ENCODE measurements at places on chromosomes 12 and 14. TPM values are rescaled to one million over a fixed set of nuclear protein-coding genes. Genes with fewer than 3 reads are reported as not detected.
A peak's percentile ranks its signal among the peaks of the same experiment; 100 is the strongest.

- DNase-seq, result no peak
Observed at GRCh38 chr12:88509851-88510250, 70.4 kb downstream of the KITLG start.

RGS6 gene
- total RNA-seq, result 0.47 TPM

DNA sequence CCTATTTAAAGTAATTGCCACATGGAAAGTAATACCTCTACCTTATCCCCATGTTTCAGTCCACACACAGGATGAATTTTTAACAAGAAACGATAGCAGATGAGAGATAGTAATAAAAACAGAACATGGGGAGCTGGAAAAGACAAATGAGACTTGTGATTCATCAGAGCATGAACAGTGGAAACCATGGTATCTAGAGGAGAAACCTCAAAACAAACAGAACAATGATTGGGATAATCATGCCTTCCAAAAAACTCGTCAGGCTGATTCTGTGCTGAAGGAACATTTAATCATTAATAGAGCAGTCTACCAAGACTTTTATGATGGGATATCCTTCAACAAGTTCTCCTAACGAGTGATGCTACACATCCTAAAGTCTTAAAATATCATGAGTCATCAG is 1390.7 kb downstream of the FSCB start:
- DNase-seq, result no peak

DNA sequence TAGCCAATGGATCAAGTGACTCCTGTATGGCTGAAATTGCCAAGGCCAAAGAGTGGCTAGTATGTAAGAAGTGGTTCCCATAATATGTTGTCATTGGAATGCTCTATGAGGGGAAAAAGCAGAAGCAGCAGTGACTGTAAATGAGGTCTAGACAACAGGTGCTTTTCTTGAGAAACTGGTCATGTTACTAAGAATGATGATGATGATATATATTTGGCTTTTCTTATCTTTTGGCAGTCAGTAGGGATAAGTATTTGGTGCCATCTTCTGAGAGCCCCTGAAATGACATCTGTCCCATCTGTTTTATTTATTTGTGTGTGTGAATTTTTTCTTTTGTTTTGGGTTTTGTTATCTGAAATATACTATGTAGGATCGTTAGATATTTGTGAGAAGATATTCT is 141.7 kb downstream of the SYT1 start:
- DNase-seq, result no peak

DNA sequence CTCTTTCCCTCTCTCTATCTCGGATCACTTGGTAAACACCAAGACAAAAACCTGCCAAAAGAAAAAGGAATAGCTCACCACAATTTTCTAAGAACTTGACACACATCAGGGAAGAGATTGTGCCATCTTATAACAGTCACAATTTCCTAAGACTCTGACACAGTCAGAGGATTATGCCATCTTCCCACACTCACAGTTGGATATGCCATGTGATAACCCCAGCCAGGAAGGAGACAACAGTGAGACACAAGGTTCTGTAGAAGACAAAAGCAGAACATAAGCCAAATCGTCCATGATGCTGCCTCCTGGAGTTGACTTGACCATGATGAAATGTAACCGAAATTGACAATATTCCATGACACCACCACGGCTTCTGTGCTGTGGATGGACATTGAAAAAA is 2.8 kb upstream of the CLEC9A start:
- no peak for DNase-seq

DNA sequence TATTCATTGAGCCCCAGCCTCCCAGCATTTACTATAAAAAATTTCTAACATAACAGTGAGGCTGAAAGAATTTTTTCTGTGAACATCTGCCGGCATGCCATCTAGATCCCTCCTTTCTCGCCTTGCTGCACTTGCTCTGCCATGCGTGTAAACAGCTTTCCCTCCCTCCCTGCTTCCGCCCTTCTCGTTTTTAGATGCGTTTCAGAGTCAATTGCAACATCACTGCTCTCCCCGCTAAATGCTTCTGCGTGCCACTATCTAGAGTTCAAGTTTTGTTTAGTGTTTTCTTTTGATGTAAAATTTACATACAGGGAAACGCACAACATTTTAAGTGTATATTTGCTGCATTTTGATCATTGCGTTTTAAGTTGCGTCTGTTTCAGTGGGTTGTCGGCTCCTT is 83.6 kb downstream of the CCDC92 start:
- DNase-seq, result no peak

DNA sequence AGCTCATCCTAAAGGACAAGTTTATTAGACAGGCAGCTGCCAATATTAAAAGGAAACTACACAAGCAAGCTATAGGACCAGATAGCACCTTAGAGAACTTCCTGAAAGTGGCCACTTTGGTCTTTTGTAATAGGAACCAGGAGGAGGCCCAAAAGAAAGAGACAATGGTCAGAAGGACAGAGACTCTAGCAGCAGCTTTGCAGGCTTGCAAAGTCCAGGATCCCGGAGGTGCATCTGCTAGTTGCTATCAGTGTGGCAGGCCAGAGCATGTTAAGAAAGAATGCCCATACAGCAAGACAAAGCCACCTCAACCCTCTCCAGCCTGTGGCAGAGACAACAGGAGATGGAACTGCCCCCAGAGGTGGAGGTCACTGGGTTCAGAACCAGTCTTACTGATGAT is 23.4 kb downstream of the APOBEC1 start:
- DNase-seq, result no peak

DNA sequence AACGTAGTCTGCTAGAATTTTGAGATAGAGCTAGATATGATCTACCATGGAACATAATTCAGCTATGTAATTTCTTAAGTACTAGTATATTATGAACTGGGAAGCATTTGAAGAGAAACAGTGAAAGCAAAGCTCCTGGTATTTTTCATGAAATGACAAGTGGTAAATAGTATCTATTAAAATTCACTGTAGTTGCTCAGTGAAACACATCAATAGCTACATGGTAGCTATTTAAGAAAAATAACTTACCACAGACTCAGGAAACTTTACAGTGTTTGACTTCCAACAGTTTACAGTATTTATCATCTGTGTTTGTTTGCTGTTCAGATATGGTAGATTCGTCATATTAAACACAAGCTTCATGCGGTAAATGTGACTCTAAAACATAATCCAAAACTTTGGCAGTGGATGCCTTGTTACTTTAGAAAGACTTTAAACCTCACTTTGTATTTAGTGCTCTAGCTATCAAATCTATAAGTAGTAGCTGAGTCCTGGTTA is 25.2 kb downstream of the WNK1 start:
- DNase-seq, result no peak

TMCC3 gene
- total RNA-seq, result 0.18 TPM

DNA sequence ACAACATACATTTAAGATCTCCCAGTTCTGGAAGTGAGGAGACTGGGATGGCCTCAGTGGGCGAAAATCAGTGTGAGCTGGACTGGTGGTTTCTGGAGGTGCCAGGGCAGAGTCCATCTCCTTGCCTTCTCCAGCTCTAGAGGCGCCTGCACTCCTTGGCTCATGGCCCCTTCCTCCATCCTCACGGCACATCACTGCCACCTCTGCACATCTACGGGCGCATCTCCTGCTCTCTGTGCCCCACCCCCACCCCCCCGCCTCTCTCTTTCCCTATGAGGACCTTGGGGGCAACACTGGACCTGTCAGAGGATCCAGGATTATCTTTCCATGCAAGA is 62.8 kb upstream of the DIO3 start:
- DNase-seq, result no peak

DNA sequence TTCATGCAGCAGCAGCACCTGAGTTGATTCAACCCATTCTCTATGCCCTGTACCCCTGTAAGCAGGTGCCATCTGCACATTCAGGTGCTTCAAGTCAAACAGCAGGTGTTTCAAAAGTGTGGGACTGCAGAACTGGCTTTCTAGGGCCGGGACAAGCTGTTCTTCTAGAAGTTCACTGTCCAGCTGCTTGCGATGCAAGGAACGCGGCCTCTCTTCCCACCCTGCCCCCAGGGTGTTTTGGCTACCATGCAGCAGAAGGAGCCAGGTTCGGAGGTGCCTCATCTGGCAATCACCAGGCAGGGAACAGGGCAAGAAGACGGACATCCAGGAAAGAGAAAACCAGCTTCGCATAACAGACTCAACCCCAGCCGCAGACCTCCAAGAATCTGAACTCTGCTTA is 35.2 kb downstream of the TMEM132D start:
- no peak for DNase-seq

GRCh38 chr12:130043685-130044406 is 118.4 kb upstream of the FZD10 start:
- no peak for DNase-seq

MGP gene
- 0.34 TPM for total RNA-seq

- DNase-seq, result no peak
Observed at GRCh38 chr14:51730098-51730497, 78.4 kb downstream of the FRMD6 start.

GRCh38 chr14:42214981-42215491 is 608.4 kb downstream of the LRFN5 start:
- no peak for DNase-seq

DNA sequence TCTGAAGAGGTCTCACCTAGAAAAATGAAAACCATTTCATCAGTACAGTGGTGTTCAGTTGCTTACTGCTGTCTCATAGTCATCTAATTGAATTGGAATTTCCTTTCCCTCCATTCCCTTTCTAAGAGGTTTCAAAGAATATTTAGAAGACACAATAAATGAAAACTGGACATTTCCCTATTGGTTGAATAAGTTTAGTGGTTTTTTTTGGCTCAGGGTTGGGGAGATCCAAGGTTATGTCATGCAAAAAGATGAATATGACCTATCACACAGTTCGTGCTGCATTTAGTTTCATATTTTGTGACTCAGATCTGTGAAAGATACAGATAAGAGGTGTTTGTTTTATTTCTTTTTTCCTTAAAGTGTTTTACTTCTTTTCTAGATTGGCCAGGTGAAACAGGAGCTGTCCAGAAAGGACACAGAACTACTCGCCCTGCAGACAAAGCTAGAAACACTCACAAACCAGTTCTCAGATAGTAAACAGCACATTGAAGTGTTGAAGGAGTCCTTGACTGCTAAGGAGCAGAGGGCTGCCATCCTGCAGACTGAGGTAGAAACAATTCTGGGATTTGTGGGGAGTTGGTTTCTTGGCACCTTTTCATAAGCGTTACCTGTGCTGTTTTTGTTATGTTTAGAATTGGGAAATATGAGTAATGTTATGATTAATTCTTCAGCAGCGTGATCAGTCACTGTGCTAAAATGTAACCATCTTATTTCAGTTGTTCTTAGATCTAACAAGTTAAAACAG is 124.6 kb downstream of the ERC1 start:
- no peak for DNase-seq

INSM2 gene
- not detected for total RNA-seq

TTC8 gene
- total RNA-seq, result 0.97 TPM

DNA sequence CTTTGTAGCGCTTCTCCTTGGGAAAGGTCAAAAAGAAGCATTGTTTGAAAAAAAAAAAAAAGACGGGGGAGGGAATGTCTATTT is at the start of gene LMO3:
Gene LMO3, minus strand, starts transcription at position 46 of the 84 bp plus-strand sequence. CDS start 5,302 bp downstream, outside the sequence.
- no peak for DNase-seq

GRCh38 chr12:91355150-91356006 is 172.8 kb upstream of the DCN start:
- DNase-seq, result peak; percentile 61

- DNase-seq, result no peak
Observed at GRCh38 chr14:22484632-22485031, 104.4 kb downstream of the DAD1 start.

FNTB gene
- 18.8 TPM for total RNA-seq

- DNase-seq, result no peak
Observed at GRCh38 chr12:26845057-26845666, 12.2 kb upstream of the ITPR2 start.

GRCh38 chr12:109451400-109451799 is 25.7 kb downstream of the KCTD10 start:
- no peak for DNase-seq

MVK gene
- 25.0 TPM for total RNA-seq

HRK gene
- total RNA-seq, result not detected

TSHR gene
- not detected for total RNA-seq

GRCh38 chr14:86787717-86788116 is 1205.3 kb downstream of the GALC start:
- DNase-seq, result no peak

DNA sequence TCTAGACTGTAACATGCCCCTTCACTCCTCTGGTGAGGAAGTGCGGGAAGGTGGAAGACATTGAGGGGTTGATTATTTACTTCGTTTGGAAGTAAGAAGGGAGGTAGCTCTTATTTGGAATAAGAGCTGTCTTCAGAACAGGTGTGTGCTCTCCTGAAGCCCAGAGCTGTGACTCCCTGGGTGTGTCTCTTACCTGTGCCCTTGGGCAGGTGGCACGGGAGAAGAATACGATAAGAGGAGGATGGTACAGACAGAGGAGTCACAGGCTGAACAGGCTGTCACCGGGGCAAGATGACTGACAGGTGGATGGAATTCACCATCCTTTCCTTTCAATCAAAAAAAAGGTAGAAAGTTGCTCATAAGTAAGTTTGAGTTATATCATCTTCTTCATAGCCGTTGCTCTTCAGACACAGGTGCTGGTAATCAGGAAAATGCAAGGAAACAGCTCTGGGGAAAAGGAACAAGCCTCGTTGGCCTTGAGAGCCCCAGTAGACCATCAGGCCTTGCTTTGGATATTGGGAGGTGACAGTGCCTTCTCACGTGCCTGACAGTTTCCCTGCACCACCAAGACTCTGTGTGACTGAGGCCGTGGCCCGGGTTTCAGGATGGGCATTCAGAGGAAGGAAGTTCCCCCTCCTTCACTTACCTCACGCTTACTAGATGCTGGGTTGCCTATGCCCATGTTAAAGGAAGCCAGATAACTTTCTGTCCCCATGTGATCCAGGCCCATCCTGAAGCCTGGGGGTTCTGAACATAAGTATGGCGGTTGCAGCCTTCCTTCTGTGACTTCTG is 120.4 kb downstream of the ETV6 start:
- no peak for DNase-seq

RPGRIP1 gene
- not detected for total RNA-seq

- DNase-seq, result no peak
Observed at GRCh38 chr14:71739273-71739990, 192.8 kb upstream of the RGS6 start.

P2RX2 gene
- not detected for total RNA-seq

- no peak for DNase-seq
Observed at GRCh38 chr14:66708267-66708666, 200.3 kb downstream of the GPHN start.

SLCO1C1 gene
- not detected for total RNA-seq

REM2 gene
- total RNA-seq, result 0.61 TPM

GRCh38 chr12:4191149-4191548 is 82.4 kb upstream of the CCND2 start:
- DNase-seq, result no peak

DNA sequence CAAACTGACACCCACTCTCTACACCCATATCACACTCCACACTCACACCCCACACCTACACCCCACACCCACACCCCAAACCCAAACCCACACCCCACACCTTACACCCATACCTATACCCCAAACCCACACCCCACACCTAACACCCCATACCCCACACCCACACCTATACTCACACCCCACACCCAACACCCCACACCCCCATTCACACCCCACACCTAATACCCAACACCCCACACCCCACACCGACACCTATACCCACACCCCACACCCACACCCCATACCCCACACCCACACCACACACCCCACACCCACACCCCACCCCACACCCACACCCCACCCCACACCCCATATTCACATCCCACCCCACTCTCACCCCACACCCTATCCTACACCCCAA is 38.5 kb downstream of the TMEM120B start:
- DNase-seq, result no peak

- DNase-seq, result peak; percentile 88
Observed at GRCh38 chr12:62466594-62467491, at the start of gene MON2. TSS of gene MON2 (plus strand) at chr12:62466826. CDS start at chr12:62467208, 382 bp downstream.

PRMT5 gene
- 55.5 TPM for total RNA-seq

GRCh38 chr12:51391283-51392123 is at the start of gene GALNT6:
TSS of gene GALNT6 (minus strand) at chr12:51391406. CDS start at chr12:51379781, 11,625 bp downstream.
- DNase-seq, result peak; percentile 76

All from activated CD8-positive, alpha-beta T cell treated with anti-CD3 and anti-CD28 coated beads, Interleukin-2, amount 10 ng/mL, durations not matched to agents 7 days and 5 days (primary cell).